ENCODE measurements at places on chromosomes 2 and 18.
A peak's percentile ranks its signal among the peaks of the same experiment; 100 is the strongest.

GRCh38 chr2:85678794-85679672 lies 11.0 kb upstream of the SFTPB start:
- peak; percentile 19 for DNase-seq

- DNase-seq, result peak; percentile 69
Observed at GRCh38 chr2:136342138-136342537, 224.2 kb upstream of the CXCR4 start.

DNA sequence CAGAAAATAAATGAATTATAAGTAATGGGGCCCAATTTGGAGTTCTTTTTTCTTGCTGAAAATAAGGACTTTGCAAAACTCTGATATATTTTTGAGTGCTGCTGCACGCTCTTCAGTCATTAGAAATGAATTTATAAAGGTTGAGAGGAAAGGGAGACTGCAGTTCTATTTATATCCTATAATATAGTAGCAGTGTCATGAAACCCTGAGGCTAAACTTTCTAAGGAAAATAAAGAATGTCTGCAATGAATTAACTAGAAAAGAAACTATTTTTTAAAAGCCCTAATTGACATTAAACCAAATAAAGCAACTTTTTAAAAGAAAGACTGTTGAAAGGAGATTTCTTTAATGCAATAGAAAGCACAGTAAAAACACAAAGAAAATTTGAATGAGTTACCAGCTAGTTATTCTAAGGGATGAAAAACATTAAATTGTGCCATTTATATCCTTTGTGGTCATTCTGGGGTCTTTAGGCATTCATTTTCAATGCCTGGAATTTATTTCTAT lies 1072.8 kb upstream of the TMEFF2 start:
- no peak for DNase-seq

DNA sequence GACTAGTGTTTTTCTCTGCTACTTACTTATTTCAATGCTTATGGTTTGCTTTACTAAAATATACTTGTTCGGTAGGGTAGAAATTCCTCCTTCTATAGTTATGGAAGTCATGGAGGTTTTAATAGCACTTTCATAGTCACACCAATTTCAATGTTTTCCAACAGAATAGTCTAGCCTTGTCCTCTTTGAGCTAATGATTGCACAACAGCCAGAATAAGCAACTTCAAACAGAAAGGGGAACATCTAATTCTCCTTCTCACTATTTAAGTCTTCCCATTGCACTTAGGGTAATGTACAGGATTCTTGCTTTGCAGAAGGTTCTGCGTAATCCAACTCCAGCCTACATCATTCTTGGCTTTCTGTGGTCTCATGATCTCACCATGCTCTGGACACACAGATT lies 287.7 kb upstream of the GCFC2 start:
- no peak for DNase-seq

GRCh38 chr18:78641689-78642231 lies 337.9 kb upstream of the SALL3 start:
- DNase-seq, result no peak

Measured in forelimb muscle (tissue), 1 donor.